ENCODE measurements at places on chromosomes 11 and 22.

- peak; percentile 29 for DNase-seq
Observed at GRCh38 chr22:39237318-39238100, 7.3 kb downstream of the PDGFB start.

DNA sequence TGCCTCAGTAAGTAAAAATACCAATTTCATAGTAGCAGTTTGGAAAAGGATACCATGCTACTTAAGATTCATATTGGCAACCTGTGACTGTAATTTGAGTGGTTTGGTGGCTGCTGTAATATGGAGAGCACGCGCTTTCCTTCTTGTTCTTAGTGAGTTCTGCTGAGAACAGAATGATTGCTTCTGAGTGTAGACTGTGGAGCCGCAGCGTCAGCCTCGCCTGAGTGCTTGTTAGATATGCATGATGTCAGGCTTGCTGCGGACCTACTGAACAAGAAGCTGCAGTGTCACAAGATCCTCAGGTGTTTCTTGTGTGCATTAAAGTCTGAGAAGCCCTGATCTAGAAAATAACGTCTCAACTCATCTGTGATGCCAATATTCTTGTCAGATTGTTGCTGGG, 143.2 kb downstream of the ARHGAP42 start:
- no peak for DNase-seq

DNA sequence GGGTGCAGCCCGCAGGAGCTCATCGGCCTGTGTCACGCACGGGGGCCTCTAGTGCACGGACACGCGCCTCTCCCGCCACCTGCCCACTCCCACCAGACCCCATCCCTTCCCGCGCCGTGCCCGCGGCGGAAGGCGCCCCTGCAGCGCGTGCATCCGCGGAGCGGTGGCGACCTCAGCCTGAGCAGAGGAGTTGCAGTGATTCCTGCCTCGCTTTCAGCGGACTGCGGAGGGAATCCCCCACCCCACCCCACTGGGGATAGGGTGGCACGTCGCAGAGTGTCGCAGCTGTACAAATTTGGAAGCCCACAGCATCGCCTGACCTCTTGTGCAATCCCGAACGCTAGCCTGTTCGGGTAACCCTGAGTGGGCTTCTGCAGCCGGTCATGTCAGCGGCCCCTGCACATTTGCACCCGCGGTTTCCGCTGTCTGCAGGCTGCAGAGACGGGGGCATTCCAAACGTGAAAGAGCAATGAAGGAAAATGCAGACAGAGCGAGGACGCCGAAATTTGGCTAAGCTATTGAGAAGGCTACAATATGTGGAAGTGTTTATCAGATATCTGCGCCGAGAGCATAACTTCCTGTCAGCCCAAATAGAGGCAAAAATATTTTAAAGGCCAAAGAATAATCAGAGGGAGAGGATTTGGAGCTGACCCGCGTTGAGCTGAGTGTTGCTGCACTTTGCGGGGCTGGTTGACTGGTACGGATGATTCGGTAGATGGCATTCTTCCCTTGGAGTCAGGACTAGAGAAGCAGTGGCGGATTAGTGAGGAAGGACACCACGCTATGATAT, 617 bp upstream of the ARHGAP20 start:
- no peak for DNase-seq

- no peak for DNase-seq
Observed at GRCh38 chr11:17526326-17526725, 17.9 kb downstream of the USH1C start.

DNA sequence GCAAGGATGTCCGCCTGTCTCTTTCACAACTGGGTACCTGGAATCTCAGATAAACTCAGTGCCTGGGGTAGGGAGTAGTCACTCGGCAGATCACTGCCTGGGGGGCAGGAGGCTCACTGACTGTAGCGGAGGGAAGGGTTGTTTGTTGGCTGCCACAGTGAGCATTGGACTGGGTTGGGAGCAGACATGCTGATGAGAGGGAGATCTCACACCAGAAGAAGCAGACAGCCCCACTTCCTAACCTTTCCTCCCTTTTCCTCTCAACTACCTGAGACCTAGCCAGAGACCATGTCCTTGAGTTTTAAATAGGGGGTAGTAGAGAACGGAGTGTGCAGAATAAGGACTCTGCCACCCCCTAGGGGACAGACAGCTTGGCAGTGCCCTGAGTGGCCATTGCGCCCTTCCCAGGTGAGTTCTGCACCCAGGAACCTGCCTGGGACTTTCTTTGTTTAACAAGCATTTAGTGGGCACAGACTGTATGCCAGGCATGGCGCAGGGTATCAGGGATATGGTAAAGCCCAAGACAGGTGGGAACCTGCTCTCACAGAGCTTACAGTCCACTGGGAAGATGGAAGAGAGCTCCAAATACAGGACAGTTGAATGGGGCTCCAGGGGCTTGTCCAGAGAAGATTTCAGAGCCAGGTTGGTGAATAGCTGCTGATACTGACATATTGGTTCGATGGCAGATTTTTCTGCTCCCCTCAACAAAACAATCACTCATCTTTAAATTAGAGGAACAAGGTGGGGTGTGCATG, 115.7 kb upstream of the NNMT start:
- no peak for DNase-seq

DNA sequence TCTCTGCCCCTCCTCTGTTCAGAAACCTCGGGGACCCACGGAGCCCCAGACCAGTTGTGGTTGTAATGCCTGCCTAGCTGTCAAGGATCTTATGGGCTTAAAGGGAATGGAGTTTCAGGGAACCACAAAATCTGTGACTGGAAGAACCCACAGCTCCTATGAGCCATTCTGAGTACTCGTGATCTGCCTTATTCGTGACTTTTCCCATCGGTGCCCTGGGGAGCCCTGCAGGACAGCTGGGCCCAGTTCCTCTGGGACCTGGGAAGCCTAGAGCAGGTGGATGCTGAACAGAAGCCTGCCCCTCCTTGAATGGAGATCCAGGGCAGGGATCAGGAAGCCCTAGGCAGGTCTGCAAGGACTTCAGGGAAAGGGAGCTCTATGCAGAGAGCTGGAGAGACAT, 42.1 kb upstream of the TTC12 start:
- DNase-seq, result no peak

DNA sequence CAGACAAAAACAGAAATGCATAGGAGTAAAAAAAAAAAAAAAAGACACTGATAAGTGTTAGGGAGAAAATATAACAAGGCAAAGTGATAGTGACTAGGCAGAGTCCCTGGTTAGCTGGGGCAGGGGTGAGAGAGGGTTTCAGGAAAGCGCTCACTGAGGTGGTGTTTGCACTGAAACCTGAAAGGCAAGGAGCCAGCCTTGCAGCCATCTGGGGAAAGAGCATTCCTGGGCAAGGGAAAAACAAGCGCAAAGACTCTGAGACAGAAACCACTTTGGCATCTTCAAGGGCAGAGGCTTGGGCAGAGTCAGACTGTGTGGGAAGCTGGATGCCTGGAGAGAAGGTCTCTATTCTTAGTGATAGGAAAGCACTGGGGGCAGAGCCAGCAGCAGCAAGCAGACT, 14.5 kb downstream of the CLMP start:
- DNase-seq, result no peak

GRCh38 chr22:35587447-35587870, 29.7 kb downstream of the MB start:
- DNase-seq, result no peak

- no peak for DNase-seq
Observed at GRCh38 chr22:46894081-46894671, 131.7 kb downstream of the TBC1D22A start.

DNA sequence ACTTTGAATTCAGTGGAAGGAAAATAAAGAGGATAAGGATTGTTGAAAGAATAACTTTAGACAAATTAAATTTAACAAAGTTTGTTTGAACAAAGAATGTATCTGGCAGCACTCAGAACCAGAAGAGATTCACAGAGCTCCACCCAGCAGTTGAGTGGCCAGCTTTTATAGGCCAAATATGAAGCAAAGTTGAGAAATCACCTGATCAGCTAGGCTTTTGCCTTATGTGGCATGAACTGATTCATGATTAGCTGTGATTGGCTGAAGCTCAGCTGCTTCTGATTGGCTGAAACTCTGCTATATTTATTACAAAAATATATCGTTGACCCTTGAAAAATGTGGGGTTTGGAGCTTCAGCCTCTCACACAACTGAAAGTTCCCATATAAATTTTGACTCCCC, 62.6 kb downstream of the PIWIL4 start:
- no peak for DNase-seq

- DNase-seq, result no peak
Observed at GRCh38 chr11:130204703-130205095, 45.1 kb downstream of the ST14 start.

GRCh38 chr11:61123775-61124571, 21.7 kb downstream of the CD5 start:
- no peak for DNase-seq

DNA sequence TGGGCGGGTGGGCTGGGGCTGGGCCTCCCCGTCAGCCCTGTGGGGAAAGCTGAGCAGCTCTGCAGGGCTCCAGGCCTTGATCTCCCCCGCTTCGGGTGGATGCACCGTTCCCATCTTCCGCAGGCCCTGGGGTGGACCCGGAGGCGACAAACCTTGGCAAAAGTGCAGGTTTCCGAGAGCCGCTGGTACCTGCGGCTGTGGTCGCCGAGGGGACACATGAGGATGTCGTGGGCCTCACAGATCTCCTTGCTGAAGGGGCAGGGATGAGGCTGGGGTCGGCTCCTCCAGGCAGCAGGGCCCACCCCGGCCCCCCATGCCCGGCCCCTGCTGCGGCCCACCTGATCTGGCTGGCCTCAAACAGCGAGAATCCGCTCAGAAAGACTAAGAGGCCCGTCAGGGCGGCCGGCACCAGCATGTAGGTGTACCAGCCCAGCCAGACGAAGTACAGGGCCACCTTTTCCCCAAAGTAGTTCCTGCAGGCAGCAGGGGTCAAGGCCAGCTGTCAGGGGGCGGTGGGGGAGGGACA, 11.8 kb downstream of the ANO9 start:
- no peak for DNase-seq

GRCh38 chr11:47051217-47051616, 114.7 kb downstream of the CSTPP1 start:
- no peak for DNase-seq

GRCh38 chr22:49765091-49765771, 62.4 kb downstream of the BRD1 start:
- DNase-seq, result no peak

GRCh38 chr22:47354668-47355387, 592.4 kb downstream of the TBC1D22A start:
- DNase-seq, result no peak

DNA sequence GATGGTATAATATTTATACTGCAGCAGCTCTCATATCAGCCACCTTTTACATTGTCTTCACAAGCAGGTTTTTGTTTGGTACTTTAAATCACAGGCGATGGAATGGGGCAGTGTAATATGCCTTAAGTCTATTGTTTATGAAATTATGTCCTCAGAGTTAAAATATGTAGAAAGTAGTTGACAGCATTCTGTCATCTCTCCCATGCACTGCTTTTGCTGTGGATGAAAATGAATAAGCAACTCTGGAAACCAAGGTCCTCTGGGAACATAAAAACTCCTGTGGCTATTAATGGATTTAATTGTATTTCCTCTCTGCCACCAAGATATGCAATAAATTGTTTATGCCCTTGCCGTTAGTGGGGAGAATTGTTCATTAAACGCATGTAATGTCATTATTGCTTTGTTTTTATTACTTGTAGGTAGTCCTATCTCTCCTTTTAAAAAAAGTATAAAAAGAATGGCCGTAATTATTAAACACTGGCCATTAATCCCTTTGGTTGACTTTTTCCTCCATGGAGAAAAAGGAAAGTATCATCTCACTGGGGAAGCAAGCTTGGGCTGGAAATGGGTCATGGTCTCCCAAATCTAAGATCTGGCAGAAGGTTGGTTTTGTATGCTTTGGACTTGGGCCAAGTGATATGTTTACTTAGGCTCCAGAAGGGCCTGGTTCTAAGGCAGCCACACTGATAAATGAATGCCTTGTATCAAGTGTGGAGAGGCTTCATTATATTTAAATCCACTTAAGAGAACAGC, 13.1 kb downstream of the PACS1 start:
- no peak for DNase-seq

DNA sequence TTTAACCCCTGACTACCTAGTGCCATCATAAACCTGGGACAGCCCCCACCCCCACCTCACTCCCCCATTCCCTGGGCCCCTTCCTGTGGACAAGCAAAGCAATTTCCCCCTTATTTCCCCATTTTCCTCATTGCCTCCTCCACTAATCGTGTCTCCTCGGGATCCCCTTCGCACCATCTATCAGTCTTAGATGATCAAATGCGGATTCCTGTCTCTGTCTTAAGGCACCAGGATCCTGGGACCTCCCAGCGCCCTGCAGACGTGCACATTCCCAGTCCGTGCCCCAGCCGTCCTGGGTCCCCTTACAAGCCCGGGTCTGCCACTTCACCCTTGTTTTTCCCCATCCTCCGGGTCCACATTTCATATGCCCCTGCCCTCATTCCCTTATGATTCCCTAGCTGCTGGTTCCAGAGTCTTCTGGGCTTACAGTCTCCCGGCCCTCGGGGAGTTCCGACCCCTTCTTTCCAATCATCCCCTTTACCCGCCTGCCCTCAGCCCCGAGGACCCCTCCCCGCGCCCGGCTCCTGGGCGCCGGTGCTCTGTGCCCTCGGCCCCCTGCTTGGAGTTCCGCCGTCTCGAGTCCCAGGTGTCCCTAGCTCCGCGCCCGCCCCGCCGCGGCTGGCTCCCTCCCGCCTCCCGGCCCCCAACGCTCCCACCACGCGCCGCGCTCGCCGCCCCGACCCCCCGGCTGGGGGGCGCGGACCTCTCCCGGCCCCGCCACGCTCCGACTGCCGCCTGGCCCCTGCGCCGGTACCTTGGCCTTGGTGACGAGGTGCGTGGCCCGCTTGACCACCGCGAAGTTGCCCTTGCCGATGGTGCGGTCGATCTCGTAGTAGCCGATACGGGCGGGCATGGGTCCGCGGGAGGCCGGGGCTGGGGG, 599 bp downstream of the SIK3 start:
- DNase-seq, result no peak

DNA sequence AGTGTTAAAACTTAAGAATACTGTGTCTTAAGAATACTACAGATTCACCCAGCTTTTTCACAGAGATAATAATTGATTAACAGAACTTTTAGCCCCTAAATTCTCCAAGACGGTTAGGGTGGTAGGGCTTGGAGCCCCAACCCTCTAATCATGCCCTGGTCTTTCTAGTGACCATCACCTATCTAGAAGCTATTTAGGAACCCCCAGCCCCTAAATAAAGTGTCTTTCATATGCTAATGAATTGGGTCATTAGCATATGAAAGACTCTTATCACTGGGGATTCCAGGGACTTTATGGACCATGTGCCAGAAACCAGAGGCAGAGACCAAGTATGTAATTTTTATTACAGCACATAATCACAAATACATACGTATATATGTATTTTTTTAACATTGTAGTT, 999.7 kb upstream of the RAG2 start:
- DNase-seq, result no peak

- no peak for DNase-seq
Observed at GRCh38 chr22:22047266-22047665, 64.7 kb upstream of the TOP3B start.

DNA sequence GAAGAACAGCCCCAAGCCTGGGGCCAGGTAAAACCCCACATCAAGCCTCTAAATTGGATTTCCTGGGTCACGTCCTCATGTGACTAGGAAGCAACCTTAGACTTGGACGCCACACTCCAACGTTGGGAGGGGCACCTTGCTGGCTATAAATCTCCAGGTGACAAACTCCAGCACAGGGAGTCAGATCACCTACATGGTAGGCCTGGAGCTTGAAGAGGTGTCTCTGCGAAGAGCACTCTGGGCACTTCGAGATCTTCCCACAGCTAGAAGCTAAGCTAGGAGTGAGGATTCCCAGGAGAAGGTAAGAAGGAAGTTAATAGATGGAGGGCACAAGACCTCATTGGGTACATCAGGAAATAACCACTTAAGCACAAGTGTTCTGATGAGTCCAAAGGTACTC, 77.1 kb upstream of the GNAZ start:
- DNase-seq, result no peak
